ENCODE measurements at places on chromosomes 12 and 14. TPM values are rescaled to one million over a fixed set of nuclear protein-coding genes. Genes with fewer than 3 reads are reported as not detected.
A peak's percentile ranks its signal among the peaks of the same experiment; 100 is the strongest.

GRCh38 chr12:98594050-98594835, 757 bp downstream of the SLC25A3 start:
- H3K36me3 ChIP-seq: peaks cover 42% of the 10 kb centered on the region
- no peaks in the 10 kb centered on the region for H3K27me3 ChIP-seq
- H3K27ac ChIP-seq: peak overlapping the region; percentile 98
- H3K4me3 ChIP-seq: peak overlapping the region; percentile 98
- peaks cover 22% of the 10 kb centered on the region for H3K4me1 ChIP-seq
- peak; percentile 57 for DNase-seq

DNA sequence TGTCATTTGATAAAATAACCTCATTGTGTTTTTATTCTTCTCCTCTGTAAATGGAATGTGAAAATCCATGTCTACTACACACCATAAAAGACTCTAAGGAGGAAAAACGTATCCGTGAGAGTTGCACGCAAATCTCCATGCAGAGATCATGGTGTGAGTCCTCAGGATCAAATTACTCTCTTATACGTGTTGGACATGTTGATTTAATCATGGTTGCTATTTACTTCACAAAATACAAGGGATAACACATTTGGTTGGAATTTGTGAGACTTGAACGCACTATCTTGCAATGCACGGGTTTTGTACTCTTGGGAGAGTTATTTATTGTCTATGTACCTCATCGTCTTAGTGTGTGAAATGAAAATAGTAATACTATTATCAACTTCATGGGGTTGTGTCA, 128.0 kb upstream of the RASSF8 start:
- no peaks in the 10 kb centered on the region for H3K27me3 ChIP-seq
- DNase-seq: no peak
- H3K4me3 ChIP-seq: no peak overlapping the region
- no peaks in the 10 kb centered on the region for H3K4me1 ChIP-seq

DNA sequence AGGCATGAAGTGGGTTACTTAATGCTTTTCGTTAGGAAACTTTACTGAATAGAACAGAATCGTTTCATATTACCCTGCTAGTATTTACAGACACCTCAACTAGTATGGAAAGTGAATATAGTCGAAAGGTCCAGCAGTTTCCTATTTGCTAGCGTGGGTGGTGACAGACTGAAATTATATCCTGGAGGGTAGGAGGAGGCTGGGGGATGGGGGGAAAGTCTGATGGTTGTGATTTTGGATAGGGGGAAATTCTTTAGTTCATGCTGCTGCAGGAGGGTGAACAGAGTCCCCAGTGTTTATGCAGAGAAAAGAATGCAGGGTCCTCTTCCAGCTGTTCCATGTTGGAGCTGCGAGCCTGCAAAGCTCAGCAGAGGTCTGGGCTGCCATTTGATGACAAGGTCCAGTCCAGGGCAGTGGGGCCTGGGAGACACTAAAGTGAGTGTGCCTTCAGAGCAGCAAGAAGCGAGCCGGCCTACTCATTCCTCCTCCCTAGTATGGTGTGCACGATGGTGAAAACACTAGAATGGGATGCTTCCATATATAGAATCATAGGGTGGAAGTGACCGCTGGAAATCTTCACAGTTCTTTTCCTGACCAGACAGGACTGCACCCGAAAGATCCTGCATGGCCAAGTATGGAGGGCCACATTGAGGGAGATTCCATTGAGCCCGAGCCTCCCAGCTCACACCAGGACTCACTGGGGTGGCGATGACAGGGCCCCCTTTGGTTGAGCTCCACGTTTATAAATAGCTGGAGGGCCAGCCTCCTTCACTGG, 2.1 kb downstream of the SAMD4A start:
- H3K4me3 ChIP-seq: peak overlapping the region; percentile 86
- peaks cover 55% of the 10 kb centered on the region for H3K4me1 ChIP-seq
- no peaks in the 10 kb centered on the region for H3K36me3 ChIP-seq
- DNase-seq: peak; percentile 59

DNA sequence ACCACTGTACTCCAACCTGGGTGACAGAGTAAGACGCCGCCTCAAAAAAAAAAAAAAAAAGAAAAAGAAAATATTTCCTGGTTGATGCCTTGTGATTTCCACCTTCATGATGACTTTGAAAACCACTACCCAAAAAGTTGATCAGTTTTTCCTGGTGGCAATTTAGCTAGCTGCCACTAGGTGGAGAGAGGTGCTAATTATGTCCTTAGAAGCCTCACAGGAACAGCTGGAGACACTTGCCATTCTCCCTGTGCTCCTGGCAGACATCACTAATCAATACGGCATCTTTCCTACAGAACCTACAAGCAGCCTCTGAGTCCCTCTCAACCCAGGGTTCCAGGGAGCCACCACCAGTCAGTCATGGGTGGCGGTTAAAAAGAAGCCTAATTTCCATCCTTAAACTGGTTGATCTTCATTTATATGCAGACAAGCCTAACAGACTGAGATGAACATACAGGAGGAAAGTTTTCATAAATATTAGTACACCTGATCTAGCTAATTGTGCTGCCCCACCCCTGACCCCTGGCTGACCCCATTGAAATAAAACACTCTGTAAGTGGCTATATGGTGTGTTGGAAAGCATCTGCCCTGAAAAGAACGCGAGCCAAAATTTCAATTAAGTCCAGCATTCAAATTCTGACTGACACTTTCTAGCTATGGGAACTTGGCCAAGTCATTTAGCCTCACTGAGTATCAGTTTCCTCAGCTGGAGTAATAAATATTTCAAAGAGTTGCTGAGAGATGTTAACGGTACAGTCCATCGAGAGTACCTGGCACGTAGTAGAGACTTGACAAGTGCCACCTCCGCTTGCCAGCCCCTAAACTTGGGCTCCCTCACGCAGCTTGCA, 6.2 kb upstream of the OAS1 start:
- H3K27ac ChIP-seq: no peak overlapping the region
- no peaks in the 10 kb centered on the region for H3K36me3 ChIP-seq
- H3K27me3 ChIP-seq: peaks cover 2% of the 10 kb centered on the region
- no peaks in the 10 kb centered on the region for H3K4me1 ChIP-seq
- no peak for DNase-seq

- no peak for DNase-seq
- no peak overlapping the region for H3K4me3 ChIP-seq
- peaks cover 64% of the 10 kb centered on the region for H3K36me3 ChIP-seq
- peaks cover 46% of the 10 kb centered on the region for H3K4me1 ChIP-seq
These were observed 28.0 kb downstream of the ATG14 start for GRCh38 chr14:55383541-55384140.

GRCh38 chr14:94110552-94111181, at the start of gene IFI27:
Gene IFI27, plus strand, starts transcription at chr14:94110736.
- no peak for DNase-seq
- no peaks in the 10 kb centered on the region for H3K4me1 ChIP-seq
- peak within 1 kb of the TSS; percentile 67 for H3K27ac ChIP-seq
- H3K36me3 ChIP-seq: no peaks in the 10 kb centered on the region
- H3K27me3 ChIP-seq: no peaks in the 10 kb centered on the region
- peak within 1 kb of the TSS; percentile 54 for H3K4me3 ChIP-seq

FLVCR2 gene
- 9.4 TPM for total RNA-seq

SLC25A21 gene
- total RNA-seq: 0.13 TPM

PTGDR gene
- total RNA-seq: not detected

- H3K27ac ChIP-seq: no peak overlapping the region
- DNase-seq: no peak
- H3K27me3 ChIP-seq: no peaks in the 10 kb centered on the region
- no peaks in the 10 kb centered on the region for H3K36me3 ChIP-seq
These were observed 333.7 kb downstream of the PCNX1 start for GRCh38 chr14:71240866-71241520.

All from psoas muscle (tissue), 8 donors.